ENCODE measurements at places on chromosomes 6 and 20.

GRCh38 chr6:139693735-139694134, 319.3 kb upstream of the CITED2 start:
- no peak for DNase-seq

DNA sequence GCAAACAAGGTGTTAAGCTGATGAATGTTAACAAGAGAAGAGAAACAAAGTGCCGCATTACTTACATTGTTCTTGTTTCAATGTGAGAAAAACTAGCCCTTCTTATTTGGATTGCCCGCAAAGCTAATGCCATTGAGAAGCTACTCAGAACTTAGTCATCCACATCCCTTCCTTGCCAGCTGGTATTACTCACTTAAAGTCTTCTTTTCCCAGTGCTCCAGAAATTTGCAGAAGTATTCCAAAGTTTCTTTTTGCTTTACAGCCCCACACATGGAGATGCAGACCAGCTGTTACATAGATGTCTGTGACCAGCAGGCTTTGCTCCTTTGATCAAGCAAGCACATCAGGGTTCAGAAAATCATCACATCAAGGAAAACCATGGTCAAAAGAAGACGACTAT, 529.0 kb downstream of the TBC1D32 start:
- no peak for DNase-seq

DNA sequence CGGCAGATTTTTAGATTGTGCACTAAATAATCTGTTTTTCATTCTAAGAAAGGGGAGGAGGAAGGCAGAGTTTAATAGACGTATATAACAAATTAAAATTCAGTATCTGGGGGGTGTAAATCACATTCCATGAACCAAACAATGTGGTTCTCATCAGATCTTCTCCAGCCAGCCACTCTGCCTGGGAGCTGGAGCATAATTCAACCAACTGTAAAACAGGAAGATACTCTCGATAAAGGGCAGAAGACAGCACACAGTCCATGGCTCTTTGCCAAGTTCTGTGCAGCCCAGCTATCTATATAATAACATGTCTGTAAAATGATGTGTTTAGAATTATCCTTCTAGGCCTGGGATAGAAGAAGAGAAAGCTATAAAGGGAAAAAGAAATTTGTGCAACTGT, 289.9 kb upstream of the ZFP64 start:
- DNase-seq: no peak

DNA sequence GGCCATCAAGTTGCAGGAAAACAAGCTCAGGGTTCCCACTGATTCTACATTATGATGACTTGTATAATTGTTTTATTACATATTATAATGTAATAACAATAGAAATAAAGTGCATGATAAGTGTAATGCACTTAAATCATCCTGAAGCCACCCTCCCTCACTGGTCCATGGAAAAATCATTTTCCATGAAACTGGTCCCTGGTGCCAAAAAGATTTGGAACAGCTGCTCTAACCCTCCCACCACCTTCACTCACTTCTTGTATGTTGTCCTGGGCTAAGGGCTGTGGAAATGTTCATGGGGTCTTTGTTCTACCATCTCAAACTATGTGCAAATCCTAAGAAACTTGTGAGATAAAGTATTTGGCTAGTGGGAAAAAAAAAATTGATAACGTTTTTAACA, 133.8 kb downstream of the LRRC1 start:
- no peak for DNase-seq

GRCh38 chr6:20109526-20109925, 102.7 kb downstream of the MBOAT1 start:
- DNase-seq: no peak

DNA sequence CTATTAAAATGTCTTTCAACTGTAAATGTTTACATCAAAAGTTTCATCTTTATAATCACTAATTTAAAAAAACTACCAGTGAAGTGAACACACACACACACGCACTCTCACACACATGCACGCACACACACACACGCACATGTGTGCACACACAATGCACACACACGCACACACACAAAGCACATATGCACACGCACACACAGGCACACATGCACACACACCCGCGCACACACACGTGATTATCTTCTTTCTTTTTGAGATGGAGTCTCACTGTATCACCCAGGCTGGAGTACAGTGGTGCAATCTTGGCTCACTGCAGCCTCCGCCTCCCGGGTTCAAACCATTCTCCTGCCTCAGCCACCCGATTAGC, 80.0 kb upstream of the FRMD1 start:
- no peak for DNase-seq

- DNase-seq: no peak
These were observed at the start of gene OVOL2 for GRCh38 chr20:18057101-18057993. Gene OVOL2, minus strand, starts transcription at chr20:18057916. Its CDS starts 282 bp downstream, at chr20:18057634.

DNA sequence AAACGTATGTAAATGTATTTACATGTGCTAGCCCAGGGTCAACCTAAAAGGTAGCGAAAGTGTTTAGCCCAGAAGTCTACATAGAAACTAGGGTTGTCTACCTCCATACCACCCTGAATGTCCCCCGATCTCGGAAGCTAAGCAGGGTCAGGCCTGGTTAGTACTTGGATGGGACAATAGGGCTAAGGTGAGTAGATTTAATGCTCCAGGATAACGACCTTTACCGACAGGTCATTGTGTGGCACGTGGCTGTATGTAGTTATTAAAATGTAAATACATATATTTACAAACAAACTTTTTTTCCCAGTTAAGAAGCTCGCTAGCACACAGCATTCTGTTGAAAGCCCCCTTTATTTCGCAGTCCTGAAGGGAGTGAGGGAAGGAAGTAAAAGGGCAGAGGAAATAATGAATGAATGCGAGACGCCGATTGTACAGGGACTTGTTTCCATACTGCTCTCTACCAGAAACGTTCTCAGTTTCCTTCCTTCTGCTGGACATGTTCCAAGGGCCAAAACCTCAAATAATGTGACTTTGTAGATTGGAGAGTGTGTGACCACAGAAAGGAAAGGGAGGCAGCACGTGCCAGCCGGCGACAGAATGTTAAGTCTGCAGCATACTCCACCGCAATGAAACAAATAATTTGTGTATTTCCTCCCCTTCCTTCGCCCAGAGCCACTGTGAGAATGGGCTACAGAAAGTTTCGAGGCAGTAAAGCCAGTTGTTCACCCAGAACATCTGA, 612 bp downstream of the ADAT2 start:
- DNase-seq: no peak

DNA sequence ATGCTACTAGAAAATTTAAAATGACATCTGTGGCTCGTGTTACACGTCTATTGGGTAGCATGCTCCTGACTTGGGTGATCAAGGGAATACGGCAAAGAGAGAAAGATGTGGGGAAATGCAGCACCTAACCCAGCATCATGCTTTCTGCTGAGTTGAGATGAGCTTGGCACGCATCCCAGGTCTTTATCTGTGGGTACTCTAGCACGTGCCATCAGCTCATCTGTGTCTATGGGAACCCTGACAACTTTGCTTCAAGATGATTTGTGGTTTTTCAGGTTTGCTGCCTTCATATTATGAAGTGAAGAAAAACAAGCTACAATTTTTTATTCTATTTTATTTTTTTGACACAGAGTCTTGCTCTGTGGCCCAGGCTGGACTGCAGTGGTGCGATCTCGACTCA, 21.0 kb downstream of the RNASET2 start:
- no peak for DNase-seq

DNA sequence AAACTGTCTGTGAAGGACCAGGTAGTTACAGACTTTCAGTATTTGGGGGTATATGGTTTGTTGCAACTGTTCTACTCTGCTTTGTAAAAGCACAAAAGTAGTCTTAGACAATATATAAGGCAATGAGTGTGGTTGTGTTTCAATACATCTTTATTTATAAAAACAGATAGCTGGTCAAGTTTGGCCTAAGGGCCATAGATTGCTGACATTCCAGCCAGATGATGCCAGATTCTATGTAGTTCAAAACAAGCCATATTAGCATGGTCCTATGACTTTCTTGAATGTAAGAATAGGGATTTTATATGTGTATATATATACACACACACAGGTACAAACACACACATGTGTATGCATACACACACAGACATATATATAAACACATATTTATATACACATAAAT, 201.8 kb downstream of the GRIK2 start:
- DNase-seq: no peak

DNA sequence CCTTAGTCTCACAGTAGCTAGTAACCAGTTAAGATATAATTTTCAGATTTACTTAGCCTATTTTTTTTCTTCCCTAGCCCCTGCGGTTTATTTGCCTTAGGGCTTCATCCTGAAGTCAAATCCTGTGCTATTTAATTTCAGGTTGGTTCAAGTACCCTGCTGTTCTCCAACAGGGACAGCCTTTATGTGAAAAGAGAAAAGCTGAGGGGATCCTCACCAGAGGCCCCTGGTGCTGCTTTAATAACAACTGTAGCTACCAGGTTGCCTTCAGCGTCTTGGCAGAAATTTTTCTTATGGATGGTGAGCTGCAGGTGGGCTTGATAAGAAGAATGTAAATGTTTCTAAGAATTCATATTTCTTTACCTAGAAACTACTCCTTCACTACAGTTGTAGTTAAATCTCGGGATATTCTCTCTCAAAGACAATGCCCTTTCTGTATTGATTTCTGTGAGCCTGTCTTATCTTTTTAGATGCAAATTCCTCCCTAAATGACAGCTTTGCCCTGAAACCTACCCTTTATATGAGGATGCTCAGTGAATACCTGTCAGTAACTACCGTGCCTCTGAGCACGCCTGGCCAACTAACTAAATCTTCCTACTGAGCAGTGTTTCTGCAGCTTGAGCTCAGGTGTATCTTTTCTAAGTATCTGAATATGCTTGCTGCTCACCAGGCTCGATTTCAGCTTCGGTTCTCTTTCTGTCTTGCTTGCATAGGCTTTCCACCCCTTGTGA, 320.5 kb downstream of the MMUT start:
- no peak for DNase-seq

DNA sequence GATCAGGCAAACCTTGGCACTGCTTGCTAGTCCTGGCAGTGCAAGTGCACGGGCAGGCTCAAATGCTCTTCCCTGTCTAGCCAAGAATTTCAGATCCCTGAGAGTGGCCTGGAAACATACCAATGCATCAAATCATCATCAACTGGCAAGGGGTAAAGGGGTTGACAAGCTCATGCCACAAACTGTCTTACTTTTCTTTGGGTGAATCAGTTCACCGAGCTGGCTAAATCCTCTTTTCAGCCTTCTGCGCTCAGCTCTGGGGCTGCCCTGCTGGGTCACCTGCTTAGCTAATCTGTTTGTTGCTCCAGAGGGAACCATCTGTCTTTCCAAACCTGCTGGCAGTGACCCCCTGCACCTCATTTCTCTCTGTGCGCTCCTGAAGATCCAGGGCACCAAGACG, 59.5 kb downstream of the LYRM4 start:
- DNase-seq: no peak

GRCh38 chr6:14544666-14545065, 427.1 kb downstream of the CD83 start:
- DNase-seq: no peak

All from skeletal muscle cell (primary cell).